Vagina (tissue), 2 donors: ENCODE measurements at places on chromosomes 1 and 21. TPM values are rescaled to one million over a fixed set of nuclear protein-coding genes. Genes with fewer than 3 reads are reported as not detected.
A peak's percentile ranks its signal among the peaks of the same experiment; 100 is the strongest.

The NDUFS2 gene
- total RNA-seq: 104 TPM

The PLA2G2F gene
- total RNA-seq: not detected

The SLAMF9 gene
- not detected for total RNA-seq

The ATP1A4 gene
- not detected for total RNA-seq

The HRNR gene
- total RNA-seq: not detected

GRCh38 chr1:226643177-226643576 is 94.6 kb downstream of the STUM start:
- H3K36me3 ChIP-seq: no peaks in the 10 kb centered on the region
- DNase-seq: no peak
- H3K4me3 ChIP-seq: no peak overlapping the region
- peaks cover 27% of the 10 kb centered on the region for H3K4me1 ChIP-seq

- H3K27ac ChIP-seq: no peak overlapping the region
- peak; percentile 52 for DNase-seq
- no peak overlapping the region for H3K4me3 ChIP-seq
- H3K36me3 ChIP-seq: no peaks in the 10 kb centered on the region
- H3K4me1 ChIP-seq: no peaks in the 10 kb centered on the region
Measured at GRCh38 chr1:29986986-29987385, 736.4 kb downstream of the MATN1 start.

GRCh38 chr1:112983537-112984131 is 27.6 kb upstream of the SLC16A1 start:
- no peak overlapping the region for H3K27ac ChIP-seq
- no peak overlapping the region for H3K4me3 ChIP-seq
- no peaks in the 10 kb centered on the region for H3K27me3 ChIP-seq
- no peaks in the 10 kb centered on the region for H3K4me1 ChIP-seq
- DNase-seq: no peak
- H3K36me3 ChIP-seq: no peaks in the 10 kb centered on the region

DNA sequence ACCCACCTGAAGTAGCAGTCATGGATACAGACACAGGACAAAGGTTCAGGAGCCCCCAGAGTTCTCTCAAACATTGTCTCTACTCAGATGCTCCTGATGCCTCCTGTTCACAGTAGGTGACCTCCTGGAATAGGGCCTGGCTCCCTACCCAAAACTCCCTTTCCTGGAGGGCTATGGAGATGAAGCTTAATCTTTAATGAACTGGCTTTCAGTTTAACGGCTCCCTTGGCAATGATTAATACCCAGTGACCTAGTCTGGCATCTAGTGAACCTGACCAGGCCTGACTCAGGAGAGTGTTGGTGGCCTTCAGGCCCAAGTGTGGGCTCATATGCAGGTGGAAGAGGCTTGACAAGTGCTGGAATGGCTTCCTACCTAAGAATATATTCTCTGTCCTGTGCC is 65.2 kb upstream of the TRABD2B start:
- no peaks in the 10 kb centered on the region for H3K4me1 ChIP-seq
- no peaks in the 10 kb centered on the region for H3K27me3 ChIP-seq
- no peak overlapping the region for H3K4me3 ChIP-seq
- no peak for DNase-seq
- H3K27ac ChIP-seq: no peak overlapping the region
- H3K36me3 ChIP-seq: no peaks in the 10 kb centered on the region

GRCh38 chr1:221527302-221527701 is 214.6 kb downstream of the DUSP10 start:
- no peaks in the 10 kb centered on the region for H3K4me1 ChIP-seq
- H3K36me3 ChIP-seq: no peaks in the 10 kb centered on the region
- no peak for DNase-seq
- no peaks in the 10 kb centered on the region for H3K27me3 ChIP-seq

- H3K4me3 ChIP-seq: no peak overlapping the region
- peaks cover 21% of the 10 kb centered on the region for H3K4me1 ChIP-seq
- H3K27ac ChIP-seq: peak overlapping the region; percentile 48
- H3K27me3 ChIP-seq: no peaks in the 10 kb centered on the region
- no peak for DNase-seq
Measured at GRCh38 chr21:17688912-17689874, 76.5 kb upstream of the BTG3 start.

- no peaks in the 10 kb centered on the region for H3K27me3 ChIP-seq
- H3K36me3 ChIP-seq: peaks cover 72% of the 10 kb centered on the region
- DNase-seq: no peak
- no peak overlapping the region for H3K4me3 ChIP-seq
- no peaks in the 10 kb centered on the region for H3K4me1 ChIP-seq
Measured at GRCh38 chr1:225412803-225413351, 15.0 kb downstream of the LBR start.

DNA sequence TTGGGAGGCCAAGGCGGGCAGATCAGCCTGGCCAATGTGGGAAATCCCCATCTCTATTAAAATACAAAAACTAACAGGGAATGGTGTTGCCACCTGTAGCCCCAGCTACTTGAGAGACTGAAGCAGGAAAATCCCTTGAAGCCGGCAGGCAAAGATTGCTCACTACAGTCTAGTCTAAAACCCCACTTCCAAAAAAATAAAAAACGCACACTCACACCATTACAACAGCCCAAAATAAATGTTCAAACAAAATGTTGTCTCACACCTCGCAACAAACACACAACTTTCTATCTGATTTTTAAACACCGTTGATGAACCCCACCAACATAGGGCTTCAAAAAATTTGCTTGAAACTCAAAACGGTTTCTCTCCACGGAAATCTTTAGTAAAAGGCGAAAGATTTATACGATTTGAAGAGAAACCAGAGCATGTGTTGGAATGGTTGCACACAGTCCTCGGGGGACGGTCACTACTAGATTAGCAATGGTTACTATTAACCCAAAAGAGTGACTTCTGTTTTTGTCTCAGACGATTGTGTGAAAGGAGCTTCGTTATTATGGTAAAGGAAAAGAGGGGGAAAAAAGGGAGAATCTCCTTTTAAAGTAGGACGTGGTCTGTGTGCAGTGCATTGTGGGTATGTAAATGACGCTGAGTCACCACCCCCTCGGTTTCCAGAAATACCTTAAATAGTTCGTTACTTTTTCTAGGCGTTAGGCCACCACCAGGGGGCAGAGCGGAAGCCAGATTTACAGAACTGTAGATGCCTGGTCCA is at the start of gene RNU5D-1:
TSS of gene RNU5D-1 (minus strand) at position 430 of the 772 bp plus-strand sequence.
- H3K36me3 ChIP-seq: no peaks in the 10 kb centered on the region
- H3K27ac ChIP-seq: peak within 1 kb of the TSS; percentile 95
- peak within 1 kb of the TSS; percentile 29 for H3K4me3 ChIP-seq
- peak; percentile 91 for DNase-seq

GRCh38 chr1:171600862-171601261 is 21.2 kb upstream of the MYOCOS start:
- no peaks in the 10 kb centered on the region for H3K36me3 ChIP-seq
- H3K27ac ChIP-seq: no peak overlapping the region
- no peak for DNase-seq
- H3K27me3 ChIP-seq: no peaks in the 10 kb centered on the region
